ENCODE measurements at places on chromosomes 5 and 9.
A peak's percentile ranks its signal among the peaks of the same experiment; 100 is the strongest.

DNA sequence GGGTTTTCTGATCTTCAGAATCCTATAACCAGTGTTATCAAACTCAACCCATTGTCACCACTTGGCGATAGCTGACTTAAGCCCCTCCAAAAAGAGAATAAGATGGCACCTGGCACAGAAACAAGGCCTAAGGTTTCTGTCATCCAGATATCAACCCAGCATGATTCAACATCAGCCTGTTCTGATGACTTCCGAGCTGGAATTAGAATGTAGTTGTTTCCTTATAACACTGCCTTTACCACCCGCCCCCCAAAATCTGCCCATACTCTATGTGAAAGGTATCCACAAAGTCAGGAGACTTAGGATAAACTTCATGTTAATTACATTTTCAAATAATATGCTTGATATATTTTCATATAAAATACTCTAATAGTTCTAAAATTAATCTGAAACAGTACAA is 5.2 kb downstream of the KLF9 start:
- no peak for DNase-seq

- no peak for DNase-seq
Observed at GRCh38 chr9:129146441-129146941, 31.6 kb downstream of the IER5L start.

- no peak for DNase-seq
Observed at GRCh38 chr5:54868511-54869483, 116.6 kb downstream of the ESM1 start.

DNA sequence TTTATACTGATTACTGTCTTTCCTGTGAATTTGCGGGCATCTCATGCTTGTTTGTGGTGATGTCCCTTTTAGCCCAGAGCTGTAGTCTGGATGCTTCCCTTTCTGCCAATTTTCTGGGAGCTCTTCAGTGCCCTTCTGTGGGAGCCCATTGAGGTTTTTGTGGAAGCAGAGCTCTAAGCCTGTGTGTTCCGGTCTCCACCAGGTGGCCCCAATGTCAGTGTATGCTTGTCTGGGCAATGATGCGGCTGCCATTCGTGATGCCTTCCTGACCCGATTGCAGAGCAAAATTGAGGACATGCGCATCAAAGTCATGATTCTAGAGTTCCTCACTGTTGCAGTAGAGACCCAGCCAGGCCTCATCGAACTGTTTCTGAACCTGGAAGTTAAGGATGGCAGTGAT is 35.1 kb downstream of the SH3GLB2 start:
- DNase-seq, result no peak

GRCh38 chr5:150227606-150228273 is 37.9 kb downstream of the SLC6A7 start:
- DNase-seq, result no peak

GRCh38 chr5:158843305-158843704 is 256.4 kb downstream of the EBF1 start:
- no peak for DNase-seq

GRCh38 chr9:34374905-34375552 is 1.7 kb downstream of the MYORG start:
- no peak for DNase-seq

- DNase-seq, result no peak
Observed at GRCh38 chr9:33468215-33468730, 5.5 kb downstream of the NOL6 start.

- DNase-seq, result no peak
Observed at GRCh38 chr9:115155037-115155436, 37.1 kb upstream of the TNC start.

- no peak for DNase-seq
Observed at GRCh38 chr5:173512637-173513435, 103.6 kb downstream of the BOD1 start.

DNA sequence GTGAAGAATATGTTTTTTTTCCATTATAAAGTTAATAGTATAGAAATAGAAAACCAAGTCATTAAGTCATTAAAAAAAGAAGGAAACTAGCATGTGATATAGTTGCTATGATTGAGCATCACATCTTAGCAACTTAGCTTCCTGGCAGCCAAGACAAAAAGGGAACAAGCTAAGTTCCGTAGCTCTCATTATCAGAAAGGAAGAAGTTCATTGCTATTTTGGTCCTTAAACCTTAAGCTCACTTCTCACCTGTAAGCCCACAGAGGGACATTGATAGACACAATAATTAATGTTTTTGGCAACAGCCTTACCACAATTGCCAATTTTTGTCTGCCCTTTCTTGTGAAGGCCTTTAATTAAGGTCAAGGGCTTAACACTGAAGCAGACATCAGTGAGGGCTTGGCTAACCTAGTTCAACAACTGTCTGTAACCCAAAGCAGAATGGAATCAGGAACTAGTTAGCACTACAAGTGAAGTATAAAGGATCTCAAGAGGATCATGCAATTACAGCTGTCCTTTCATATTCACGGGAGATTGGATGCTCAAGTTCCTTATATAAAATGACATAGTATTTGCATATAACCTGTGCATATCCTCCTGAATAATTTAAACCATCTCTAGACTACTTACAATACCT is 24.0 kb upstream of the KLF4 start:
- DNase-seq, result no peak

GRCh38 chr5:90477621-90478215 is 3.1 kb downstream of the POLR3G start:
- no peak for DNase-seq

DNA sequence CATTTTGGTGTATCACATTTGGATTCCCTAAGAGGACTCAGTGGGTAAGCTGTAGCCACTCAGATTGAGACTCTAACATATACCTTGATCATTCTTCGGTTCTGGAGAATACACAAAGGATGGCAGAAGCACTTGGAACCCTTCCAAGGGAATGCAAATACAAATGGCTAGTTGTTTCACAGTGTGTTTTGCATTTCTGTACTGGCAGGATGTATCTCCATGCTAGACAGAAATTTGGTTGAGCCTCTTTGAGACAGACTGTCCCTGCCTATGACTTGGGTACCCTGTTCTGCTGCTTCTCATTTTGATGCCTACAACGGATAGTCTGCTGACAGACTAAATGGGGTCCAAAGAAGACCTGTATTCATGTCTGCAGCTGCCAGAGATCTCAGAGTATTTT is 273.5 kb downstream of the TMEM38B start:
- DNase-seq, result no peak

GRCh38 chr5:109083937-109084336 is 325.8 kb downstream of the PJA2 start:
- no peak for DNase-seq

DNA sequence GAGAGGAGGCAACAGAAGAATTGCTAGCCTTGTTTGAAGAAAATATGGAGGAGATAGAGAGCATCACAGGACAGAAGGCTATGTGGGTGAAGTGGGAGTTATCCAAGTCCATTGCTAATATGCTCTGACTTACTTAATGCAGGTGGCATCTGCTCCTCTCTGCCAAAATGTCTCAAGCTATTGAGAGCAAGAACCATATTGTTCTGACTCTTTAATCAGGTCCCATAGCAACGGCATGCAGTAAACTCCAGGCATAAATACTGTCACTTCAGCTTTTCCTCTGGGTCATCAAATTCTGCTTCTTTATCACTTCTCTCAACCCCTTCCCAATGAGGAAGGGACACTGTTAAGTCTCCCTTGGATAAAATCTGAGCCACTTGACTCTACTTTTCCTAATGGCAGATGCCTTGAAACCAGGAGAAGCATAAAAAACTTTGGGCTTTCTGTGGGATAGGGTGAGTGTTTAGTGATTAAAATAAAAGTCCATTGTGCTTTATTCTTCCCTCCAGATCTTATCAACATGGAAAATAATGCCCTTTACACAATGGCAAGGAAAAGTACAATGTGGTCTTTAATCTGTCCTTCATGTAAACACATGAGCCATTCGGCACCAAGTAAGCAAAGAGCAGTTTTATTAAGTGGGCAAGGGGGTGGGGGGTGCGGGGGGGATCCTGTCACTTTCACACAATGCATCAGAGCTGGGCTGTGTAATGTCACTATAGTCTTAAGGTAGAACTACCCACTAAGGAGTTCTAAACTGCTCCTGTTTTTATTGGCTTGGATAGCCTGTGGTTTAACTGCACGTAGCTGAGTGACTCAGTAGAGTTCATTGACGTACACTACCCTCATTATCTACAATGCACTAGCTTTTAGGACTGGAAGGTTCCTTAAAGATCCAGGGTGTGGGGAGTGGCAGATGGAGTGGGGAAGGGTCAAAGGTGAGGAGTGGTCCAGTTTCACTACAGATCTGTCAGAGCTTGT is 71.0 kb upstream of the TARS1 start:
- DNase-seq, result no peak

DNA sequence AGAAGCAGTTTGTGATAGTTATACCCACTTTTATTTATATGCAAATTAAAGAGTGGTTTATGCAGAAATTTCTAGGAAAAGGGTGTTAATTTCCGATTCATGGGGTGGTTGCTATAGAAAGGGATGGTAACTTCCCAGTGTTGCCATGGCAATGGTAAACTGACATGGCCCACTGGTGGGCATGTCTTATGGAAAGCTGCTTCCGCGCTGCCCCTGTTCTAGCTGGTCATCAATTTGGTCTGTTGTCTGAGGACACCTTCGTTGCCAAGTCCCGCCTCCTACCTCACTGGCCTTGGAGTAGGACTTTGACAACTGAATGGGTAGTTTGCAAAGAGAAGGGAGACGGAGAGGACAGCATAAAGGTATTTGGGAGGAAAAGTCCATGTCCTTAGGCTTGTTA is 74.0 kb upstream of the SMIM23 start:
- DNase-seq, result no peak

- DNase-seq, result no peak
Observed at GRCh38 chr9:21031091-21031807, at the start of gene HACD4. Gene HACD4 (minus strand): TSS chr9:21031640. CDS start chr9:21031590, 50 bp downstream.

DNA sequence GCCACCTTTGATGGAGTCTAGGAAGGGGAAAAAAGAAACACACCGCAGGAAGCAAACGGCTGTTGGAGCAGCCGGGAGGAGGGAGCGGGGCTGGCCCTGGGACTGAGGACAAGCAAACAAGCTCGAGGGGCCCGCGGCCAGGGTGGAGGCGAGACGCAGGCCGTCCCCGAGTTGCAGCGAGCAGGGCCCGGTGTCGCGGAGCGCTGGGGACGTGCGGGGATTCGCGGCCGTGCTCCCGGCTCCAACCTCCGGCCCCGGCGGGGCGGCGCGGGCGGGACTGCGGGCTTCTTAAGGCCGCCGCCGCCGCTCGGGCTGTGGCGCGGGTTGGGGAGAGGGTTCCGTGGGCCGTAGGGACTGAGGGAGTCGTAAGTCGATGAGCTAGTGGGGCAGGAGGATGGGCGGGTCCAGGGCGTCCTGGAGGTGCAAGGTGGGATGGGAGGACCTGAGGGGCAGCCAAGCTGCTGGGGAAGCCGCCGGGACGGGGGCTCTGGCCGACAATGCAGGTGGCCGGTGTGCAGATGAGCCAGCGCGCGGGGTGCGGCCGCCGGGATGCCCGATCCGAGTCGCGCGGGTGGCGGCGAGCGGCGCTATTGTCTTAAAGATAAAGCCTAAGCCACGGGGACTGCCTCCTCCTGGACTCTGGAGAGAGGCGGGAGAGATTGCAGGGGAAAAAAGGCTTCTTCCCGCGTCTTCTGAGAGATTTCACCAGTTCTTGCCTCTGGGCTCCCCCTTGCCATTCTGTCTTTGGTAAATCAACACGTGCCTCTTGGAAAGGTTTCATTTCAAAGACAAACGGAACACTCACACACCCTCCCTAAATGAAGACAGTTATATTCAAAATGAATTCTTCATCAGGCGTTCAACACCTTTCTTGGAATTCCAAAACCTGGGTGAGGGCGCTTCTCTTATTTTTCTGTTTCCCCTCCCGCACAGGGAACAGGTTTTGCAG is 1.6 kb upstream of the HAPLN1 start:
- no peak for DNase-seq

DNA sequence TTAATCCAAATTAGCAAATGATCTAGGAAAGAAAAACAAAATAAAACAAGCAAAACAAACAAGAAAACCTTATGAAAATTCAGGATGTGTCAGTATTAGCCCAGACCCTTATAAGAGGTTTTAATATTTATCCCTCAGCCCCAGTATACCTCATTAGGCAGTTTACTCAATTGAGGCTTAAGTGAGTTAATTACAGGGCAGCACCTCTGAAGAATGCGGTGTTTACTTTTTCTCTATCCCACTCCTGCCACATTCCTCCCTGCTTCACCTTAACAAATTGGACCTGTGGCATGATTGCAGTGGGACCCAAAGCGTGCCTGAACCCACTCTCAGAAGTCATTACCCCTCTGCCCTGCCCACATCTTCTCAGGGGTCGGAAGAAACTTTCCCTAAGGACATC is 67.1 kb downstream of the SIL1 start:
- DNase-seq, result no peak

DNA sequence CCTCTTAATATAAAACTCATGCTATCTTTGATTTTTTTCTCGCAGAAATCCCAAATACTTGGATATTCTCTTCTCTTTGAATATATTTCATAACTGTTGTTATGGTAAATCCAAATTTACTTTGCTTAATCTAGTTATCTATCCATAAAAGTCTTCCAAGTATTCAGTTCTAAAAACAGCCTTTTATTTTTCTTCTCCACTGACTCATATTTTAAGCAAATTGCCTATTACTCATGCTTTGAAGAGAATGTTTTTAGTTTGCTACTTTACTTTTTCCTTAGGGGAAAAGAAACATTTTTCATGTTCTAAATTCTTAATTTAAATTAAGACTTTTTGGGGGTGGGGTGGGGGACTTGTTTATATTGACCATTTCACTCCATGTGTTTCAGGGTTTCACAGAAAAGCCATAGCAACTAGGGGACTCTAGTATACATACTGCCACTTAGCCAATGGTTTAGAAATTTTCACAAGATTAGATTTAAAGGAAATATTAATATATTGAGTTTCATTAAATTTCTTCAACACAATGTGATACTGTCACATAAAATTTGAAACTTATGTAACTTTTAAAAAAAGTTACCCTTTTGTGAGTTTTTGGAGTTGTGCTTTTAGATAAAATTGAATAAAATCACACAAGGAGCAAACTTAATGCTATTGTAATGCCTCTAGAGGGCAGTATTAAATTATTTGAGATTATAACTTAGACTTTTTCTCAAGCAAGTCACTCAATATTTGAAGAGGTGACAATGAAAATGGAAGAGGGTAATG is 545.8 kb upstream of the ARRDC3 start:
- peak; percentile 8 for DNase-seq

Data from NCI-H1417 treated with DMSO at 0.1 percent for 48 hours (cell line).